ENCODE measurements at places on chromosomes 16 and 17.

DNA sequence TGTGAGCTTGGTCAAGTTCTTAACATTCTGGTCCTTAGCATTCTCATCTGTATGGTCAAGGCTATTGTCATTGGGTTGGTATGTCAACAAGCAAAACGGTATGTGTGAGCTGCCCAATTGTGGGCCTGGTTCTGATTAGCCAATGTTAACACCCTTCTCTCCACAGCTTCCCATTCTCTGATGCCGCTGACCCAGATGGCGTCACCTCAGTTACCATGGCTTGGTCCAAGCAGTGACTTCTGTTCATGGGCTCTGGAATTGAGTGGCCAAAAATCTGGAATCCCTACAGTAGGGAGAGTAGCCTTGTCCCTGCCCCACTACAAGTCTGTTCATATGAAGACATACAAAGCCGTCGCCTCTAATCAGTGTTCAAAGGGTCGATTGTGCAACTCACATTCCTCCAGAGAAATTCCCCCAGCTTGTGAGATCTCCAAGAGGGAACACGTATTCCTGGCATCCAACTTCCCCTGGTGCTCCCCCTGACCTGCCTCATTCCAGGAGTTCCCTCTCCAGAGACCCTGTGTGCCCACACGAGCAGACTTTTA is 15.8 kb downstream of the TMEM98 start:
- H3K27ac ChIP-seq = peak overlapping the region; percentile 66
- H3K4me1 ChIP-seq = no peaks in the 10 kb centered on the region
- DNase-seq = no peak
- H3K4me3 ChIP-seq = no peak overlapping the region

DNA sequence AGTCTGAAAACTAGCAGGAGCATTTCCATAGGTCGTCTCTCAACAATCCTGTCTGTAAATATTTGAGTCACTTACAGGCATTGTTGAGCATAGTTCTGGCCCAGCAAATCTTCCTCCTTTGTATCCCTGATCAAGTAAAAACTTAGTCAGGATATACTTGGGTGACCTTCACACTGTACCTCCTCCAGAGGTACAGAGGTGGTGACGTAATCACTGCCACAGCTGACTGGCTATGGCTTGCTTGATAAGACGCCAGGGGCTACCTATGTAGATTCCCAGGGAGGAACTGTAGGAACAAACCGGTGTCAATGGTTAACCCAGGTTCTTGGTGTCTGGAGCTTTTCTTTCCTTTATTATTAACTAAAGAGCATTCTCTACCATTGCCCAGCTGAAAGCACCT is at the start of gene KCNJ16:
TSS of gene KCNJ16 (plus strand) at position 270 of the 400 bp plus-strand sequence. CDS start 56,863 bp downstream, outside the sequence.
- H3K4me1 ChIP-seq = no peaks in the 10 kb centered on the region
- no peaks in the 10 kb centered on the region for H3K27me3 ChIP-seq
- no peak for DNase-seq
- H3K4me3 ChIP-seq = no peak within 1 kb of the TSS

DNA sequence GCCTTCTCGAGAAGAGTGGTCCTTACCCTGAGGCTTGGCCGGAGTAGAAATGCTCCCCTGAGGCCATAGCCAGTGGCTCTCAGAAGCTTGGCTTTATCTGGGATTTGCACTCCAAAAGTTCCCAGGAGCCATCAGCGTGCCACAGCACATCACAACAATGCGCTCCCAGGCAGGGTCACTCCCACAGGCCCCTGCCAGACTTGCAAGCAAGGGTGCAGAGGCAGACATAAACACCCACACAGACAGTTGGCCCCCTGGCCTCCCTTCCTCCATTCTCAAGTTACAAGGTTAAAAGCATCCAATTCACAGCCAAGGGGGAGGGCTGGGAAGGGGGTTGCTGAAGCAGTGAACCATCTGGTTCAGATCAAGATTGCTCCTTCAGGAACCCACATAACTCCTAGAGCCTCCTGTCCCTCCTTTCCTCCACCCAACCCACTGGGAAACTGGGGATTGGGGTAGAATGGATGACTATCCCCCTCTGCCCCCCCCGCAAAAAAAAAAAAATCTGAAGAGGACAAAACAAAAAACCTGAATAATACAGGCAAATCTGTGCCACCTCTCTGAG is 1.8 kb downstream of the ST3GAL2 start:
- no peak for DNase-seq
- peaks cover 55% of the 10 kb centered on the region for H3K4me1 ChIP-seq
- no peaks in the 10 kb centered on the region for H3K27me3 ChIP-seq

- peaks cover 4% of the 10 kb centered on the region for H3K27me3 ChIP-seq
- no peaks in the 10 kb centered on the region for H3K4me1 ChIP-seq
- H3K27ac ChIP-seq = no peak overlapping the region
Measured at GRCh38 chr16:86585821-86586611, 7.7 kb downstream of the FOXL1 start.

- DNase-seq = no peak
- H3K27ac ChIP-seq = no peak overlapping the region
- no peaks in the 10 kb centered on the region for H3K36me3 ChIP-seq
- H3K4me1 ChIP-seq = peaks cover 18% of the 10 kb centered on the region
- H3K4me3 ChIP-seq = no peak overlapping the region
Measured at GRCh38 chr17:3978421-3979289, 14.4 kb upstream of the ATP2A3 start.

- no peak for DNase-seq
- H3K4me1 ChIP-seq = peaks cover 10% of the 10 kb centered on the region
- H3K36me3 ChIP-seq = peaks cover 22% of the 10 kb centered on the region
- no peak overlapping the region for H3K27ac ChIP-seq
- H3K4me3 ChIP-seq = no peak overlapping the region
Measured at GRCh38 chr16:47644166-47644565, 183.0 kb downstream of the PHKB start.

DNA sequence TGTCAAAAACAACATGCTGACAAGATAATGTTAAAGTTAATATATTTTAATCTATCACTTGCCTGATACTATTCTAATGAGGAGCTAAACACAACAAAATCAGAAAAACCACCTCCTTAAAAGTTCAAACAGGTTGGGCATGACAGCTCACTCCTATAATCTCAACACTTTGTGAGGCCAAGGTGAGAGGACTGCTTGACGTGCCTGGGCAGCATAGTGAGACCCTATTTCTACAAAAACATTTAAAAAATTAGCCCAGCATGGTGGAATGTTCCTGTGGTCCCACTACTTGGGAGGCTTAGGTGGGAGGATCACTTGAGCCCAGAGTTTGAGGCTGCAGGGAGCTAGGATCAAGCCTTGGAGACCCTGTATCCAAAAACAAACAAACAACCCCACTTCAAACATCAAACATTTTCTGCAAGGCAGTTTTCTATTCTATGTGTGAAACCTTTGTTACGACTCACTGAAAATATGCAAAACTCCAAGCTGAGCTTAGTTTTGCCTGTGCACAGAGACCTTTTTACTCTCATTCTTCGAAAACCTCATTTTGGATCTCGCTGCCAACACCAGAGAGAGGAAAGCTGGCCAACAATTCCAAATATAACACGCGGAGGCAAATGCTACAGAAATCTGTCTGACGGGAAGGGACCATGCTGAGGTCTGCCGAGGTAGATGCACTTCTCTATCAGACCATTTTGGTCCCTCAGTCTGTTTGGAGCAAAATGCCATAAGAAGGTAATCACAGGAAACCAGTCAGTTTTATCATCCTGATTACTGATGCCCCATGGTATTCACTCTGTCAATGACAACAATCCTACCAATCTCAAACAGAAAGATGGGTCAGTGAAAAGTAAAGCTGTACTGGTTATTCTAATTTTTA is 6.2 kb downstream of the PHF12 start:
- no peak for DNase-seq
- peaks cover 10% of the 10 kb centered on the region for H3K36me3 ChIP-seq
- no peak overlapping the region for H3K4me3 ChIP-seq
- no peak overlapping the region for H3K27ac ChIP-seq

DNA sequence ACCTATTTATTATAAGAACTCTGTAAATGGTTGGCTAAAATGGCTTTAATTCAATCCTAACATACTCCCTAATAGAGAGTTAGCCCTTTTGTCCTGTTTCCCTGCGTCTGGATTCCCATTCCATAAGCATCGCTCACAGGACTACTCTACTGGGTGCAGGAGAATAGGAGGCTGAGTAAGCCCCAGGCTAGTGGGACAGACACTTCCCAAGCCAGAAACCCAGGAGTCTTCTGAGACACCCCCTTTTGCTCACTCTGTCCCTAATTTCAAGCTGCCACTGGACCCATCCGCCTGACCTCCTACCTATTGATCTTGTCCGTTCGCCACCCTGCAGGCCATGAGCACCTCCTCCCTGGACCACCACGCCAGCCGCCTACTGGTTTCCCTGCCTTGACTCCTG is 16.7 kb upstream of the TOB1 start:
- H3K27ac ChIP-seq = no peak overlapping the region
- H3K27me3 ChIP-seq = no peaks in the 10 kb centered on the region
- H3K4me1 ChIP-seq = peaks cover 8% of the 10 kb centered on the region
- no peaks in the 10 kb centered on the region for H3K36me3 ChIP-seq
- DNase-seq = no peak

DNA sequence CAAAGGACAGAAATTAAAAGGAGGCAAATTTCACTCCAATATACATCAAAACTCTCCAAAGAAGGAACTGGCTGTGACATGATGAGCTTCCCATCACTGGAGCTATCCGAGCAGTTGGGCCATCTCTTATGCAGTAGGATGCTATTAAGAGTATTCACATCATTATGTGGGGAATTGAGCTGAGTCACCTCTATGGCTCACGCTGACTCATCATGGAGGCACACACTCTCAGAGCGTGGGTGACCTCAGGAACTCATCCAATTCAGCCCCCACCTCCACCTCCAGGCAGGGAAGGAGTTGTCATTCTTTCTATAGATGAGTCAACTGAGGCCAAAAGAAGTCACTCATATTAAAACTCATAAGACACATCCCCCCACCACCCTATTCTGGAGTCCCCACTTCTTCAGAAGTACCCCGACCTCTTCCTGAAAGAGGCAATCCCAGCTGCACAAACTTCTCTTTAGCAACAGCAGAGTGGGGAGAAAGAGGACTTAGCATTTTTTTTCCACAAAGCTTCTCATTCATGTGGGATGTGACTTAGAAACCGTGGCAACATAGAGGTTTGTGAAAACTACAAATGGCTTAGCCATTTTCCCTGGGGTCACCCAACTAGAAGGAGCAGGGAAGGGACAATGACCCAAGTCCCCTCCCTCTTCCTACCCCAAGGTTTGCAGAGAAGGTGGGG is 32.5 kb downstream of the ABCC12 start:
- no peaks in the 10 kb centered on the region for H3K36me3 ChIP-seq
- peaks cover 5% of the 10 kb centered on the region for H3K4me1 ChIP-seq
- no peaks in the 10 kb centered on the region for H3K27me3 ChIP-seq

DNA sequence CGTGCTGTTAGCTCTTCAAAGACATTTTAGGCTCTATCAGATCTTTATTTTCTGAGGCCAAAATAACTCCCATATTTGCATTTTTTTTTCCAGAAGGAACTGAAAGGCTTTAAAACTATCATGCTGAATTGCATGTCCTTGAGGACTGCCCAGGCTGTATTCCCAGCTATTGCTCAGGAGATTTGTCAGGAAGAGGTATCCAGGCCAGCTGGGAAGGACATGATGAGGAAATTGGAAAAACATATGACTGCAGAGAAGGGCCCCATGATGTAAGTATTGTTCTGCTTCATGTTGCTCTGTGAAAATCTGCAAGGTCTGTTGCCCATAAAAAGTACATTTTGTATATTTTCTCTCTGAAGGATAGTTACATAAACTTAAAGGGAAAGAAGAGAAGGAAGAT is 5.7 kb downstream of the CDC6 start:
- peaks cover 6% of the 10 kb centered on the region for H3K4me1 ChIP-seq
- no peaks in the 10 kb centered on the region for H3K36me3 ChIP-seq
- H3K27me3 ChIP-seq = no peaks in the 10 kb centered on the region
- DNase-seq = no peak
- no peak overlapping the region for H3K27ac ChIP-seq

DNA sequence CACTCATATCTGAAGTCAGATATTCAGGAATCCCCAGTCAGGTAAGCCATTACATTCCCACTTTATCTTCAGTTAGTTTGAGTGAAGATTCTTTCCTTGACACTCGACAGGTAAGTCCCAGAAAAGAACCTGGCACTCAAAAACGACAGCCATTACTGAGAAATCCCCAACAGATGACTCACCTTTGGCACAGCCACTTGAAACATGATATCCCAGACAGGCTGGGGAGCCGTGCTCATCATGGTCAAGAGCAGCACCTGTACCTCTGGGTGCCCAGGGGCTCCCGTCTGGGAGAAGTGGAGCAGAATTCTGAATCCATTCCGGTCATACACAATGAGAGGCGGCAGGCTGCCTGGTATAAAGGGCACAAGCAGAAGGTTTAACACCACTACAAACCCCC is 16.8 kb upstream of the COG7 start:
- no peaks in the 10 kb centered on the region for H3K4me1 ChIP-seq
- H3K27me3 ChIP-seq = no peaks in the 10 kb centered on the region
- H3K27ac ChIP-seq = no peak overlapping the region
- H3K36me3 ChIP-seq = peaks cover 99% of the 10 kb centered on the region
- no peak overlapping the region for H3K4me3 ChIP-seq

GRCh38 chr16:55272744-55273143 is 51.3 kb upstream of the IRX6 start:
- no peaks in the 10 kb centered on the region for H3K36me3 ChIP-seq
- no peaks in the 10 kb centered on the region for H3K4me1 ChIP-seq
- H3K27ac ChIP-seq = no peak overlapping the region
- no peak for DNase-seq
- no peaks in the 10 kb centered on the region for H3K27me3 ChIP-seq

DNA sequence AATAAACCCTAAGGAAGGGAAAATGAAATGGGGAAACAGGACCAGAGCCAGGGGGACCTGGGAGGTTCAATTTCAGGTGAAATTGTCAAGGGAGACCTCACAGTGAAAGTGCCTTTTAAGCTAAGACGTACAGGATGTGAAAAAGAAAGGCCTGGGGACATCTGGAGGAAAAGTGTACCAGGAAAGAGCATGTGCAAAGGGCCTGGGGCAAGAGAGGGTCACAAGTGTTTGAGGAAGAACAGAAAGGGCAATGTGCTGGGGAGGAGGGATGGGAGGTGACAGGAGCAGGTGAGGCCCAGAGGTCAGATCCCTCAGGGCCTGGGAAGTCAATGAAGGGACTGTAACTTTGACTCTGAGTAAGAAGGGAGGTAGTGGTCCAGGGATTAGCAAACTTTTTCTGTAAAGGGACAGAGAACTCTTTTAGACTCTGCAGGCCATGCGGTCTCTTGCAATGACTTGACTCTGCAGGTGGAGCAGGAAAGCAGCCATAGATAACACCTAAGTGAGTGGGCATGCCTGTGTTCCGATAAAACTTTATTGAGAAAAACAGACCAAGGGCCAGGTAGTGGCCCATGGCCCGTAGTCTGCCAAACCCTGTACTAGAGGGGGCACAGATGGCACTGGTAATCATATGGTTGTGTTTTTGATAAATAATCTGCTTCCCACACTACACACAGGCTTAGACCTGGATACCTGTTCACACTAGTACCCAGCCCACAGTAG is 93.8 kb downstream of the LITAF start:
- no peaks in the 10 kb centered on the region for H3K27me3 ChIP-seq
- H3K4me1 ChIP-seq = peaks cover 21% of the 10 kb centered on the region
- H3K36me3 ChIP-seq = no peaks in the 10 kb centered on the region
- no peak overlapping the region for H3K4me3 ChIP-seq

GRCh38 chr16:8005096-8005860 is 585.0 kb downstream of the TMEM114 start:
- no peaks in the 10 kb centered on the region for H3K36me3 ChIP-seq
- H3K4me1 ChIP-seq = no peaks in the 10 kb centered on the region
- no peaks in the 10 kb centered on the region for H3K27me3 ChIP-seq
- no peak for DNase-seq
- no peak overlapping the region for H3K27ac ChIP-seq
- H3K4me3 ChIP-seq = no peak overlapping the region

Measured in upper lobe of right lung (tissue), 1 donor.